ENCODE measurements at places on chromosomes 13 and 19.
A peak's percentile ranks its signal among the peaks of the same experiment; 100 is the strongest.

DNA sequence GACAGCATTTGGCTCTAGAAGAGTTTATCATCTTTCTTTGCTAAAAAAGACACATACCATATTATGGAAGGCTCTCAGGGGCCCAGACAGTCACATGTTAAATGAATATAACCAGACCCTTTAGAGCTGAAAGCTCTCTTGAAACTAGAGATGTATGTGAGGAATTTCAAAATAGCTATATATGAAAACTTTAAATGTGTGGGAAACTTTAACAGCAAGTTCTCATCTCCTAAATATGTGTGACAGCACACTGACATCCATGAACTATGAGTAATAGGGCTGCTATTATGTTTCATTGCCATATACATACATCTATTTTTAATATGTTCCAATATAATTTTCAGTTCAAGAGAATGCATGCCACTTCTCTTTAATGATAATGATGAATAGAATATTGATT, 509.5 kb downstream of the GPC6 start:
- DNase-seq = no peak

DNA sequence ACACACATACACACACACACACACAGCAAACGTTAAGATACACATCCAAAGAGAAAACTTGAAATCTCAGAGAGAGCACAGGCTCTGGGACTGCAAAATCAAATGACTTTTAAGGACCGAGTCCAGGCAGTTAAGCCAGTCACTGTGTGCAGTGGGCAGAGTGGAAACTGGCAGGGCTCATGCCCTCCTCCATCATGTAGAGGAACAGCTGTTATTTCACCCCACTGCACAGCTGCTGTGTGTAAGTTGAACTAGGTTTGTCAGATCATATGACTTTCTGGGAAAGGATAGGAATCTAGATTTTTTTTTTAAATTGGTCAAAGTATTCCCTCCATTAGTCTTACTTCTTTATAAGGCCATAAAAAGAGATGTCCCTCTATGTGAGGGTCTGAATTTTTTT, 1002.1 kb downstream of the UQCRFS1 start:
- no peak for DNase-seq

DNA sequence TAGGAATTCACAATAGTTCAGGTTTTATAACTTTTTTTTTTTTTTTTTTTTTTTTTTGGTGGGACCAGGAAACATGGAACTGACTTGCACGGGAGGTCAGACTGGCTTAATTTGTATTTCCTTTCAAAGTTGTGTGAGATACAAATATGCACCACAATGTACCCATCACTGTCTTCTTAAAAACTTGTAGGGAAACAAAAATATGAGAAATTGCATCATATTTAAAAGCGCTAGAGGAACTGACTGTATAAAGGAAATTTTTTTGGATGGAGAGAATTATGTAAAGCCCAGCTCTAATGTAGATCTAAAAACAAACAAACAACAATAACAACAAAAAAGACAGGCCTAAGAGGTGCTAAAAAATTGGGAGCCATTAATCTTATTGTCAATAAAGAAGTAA, 246.5 kb downstream of the DCT start:
- no peak for DNase-seq

- no peak for DNase-seq
Observed at GRCh38 chr19:31089681-31090080, 259.6 kb downstream of the TSHZ3 start.

DNA sequence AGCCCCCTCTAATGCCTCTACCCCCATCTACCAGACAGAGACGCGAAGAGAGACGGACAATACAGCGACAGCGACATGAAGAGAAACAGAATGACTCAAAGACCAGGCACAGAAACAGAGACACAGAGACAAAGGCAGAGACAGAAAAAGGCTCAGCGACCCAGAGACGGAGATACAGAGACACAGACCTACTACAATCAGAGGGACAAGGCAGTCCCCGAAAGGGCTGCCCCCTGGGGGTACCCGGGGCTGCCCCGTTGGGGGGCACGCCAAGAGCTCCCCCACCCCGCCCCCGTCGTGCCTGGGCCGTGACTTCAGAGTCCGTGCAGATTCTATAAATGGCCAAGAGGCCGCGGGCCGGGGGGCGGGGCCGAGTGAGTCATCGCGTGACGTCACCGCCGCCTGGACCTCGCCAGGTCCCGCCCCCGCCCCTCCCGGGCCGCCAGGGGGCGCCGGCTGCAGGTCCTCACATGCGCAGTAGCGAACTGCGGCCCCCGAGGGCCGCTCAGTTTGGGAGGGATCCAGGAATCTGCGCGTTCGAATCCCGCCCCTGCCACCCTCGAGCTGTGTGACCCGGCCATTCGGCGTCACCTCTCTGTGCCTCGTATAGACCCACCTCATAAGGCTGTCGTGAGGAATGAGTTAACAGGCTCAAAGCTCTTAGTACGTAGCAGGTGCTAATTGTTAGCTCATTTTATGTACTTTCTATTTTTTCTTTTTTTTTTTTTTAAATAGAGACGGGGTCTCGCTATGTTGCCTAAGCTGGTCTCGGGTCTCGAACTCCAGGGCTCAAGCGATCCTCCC, 2.7 kb upstream of the CNN1 start:
- peak; percentile 66 for DNase-seq

GRCh38 chr13:101258509-101258908, 157.8 kb downstream of the NALCN start:
- no peak for DNase-seq

GRCh38 chr13:41501281-41501680, 43.9 kb downstream of the RGCC start:
- DNase-seq = no peak

DNA sequence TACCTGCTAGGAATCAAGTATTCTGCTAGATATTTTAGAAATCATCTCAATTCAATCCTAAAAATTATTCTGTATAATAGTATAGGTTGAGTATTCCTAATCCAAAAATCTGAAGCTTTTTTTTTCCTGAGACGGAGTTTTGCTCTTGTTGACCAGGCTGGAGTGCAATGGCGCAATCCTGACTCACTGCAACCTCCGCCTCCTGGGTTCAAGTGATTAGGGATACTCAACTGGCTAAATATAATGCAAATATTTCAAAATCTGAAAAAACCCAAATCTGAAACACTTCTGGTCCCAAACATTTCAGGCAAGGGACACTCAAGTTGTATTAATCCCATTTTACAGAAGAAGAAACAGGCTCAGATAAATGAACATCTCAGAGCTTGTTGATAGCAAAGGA, 17.2 kb upstream of the USPL1 start:
- no peak for DNase-seq

- DNase-seq = no peak
Observed at GRCh38 chr13:85806553-85807175, 7.4 kb upstream of the SLITRK6 start.

DNA sequence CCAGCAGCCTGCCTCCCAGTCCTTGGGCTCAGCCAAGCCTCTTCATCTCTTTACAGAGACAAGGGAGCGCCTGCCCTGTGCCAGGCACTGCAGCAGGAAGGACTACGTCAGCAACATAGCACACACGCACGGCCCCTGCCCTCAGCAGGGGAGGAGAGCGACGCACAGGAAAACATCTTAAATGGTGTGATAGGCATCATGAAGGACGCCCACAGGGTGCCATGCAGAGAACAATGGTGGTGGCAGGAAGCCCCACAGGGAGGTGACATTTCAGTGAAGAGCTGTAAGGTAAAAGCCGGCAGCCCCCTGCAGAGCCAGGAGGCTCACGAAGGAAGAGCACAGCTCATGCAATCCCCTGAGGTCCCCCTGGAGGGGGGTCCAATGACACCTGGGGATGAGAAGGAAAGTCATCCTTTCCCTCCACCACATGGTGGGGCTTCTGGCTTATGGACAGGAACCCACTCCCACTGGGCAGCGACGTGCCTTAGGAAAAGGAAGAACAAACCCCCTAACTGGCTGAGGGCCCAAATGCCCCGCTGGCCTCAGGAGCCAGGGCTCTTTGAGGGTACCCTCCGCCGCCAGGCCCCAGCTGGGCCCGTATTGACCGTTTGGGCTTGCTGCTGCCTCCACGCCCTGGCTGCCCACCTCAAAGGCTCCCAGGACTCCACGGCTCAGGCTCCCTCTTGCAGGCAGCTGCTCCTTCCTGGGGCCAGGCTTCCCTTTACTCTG, 37.3 kb upstream of the C13orf42 start:
- DNase-seq = no peak

GRCh38 chr13:109665240-109665639, 121.1 kb downstream of the IRS2 start:
- no peak for DNase-seq

- DNase-seq = no peak
Observed at GRCh38 chr19:46080561-46080960, 39.8 kb upstream of the IGFL4 start.

- no peak for DNase-seq
Observed at GRCh38 chr13:40087091-40088002, 431.9 kb downstream of the COG6 start.

GRCh38 chr19:4988770-4989251, 19.9 kb downstream of the KDM4B start:
- DNase-seq = no peak

- DNase-seq = no peak
Observed at GRCh38 chr13:99276706-99277105, 18.5 kb upstream of the GPR18 start.

- no peak for DNase-seq
Observed at GRCh38 chr13:78022164-78022877, 103.7 kb upstream of the EDNRB start.

- DNase-seq = no peak
Observed at GRCh38 chr13:97858161-97858560, 95.3 kb upstream of the IPO5 start.

DNA sequence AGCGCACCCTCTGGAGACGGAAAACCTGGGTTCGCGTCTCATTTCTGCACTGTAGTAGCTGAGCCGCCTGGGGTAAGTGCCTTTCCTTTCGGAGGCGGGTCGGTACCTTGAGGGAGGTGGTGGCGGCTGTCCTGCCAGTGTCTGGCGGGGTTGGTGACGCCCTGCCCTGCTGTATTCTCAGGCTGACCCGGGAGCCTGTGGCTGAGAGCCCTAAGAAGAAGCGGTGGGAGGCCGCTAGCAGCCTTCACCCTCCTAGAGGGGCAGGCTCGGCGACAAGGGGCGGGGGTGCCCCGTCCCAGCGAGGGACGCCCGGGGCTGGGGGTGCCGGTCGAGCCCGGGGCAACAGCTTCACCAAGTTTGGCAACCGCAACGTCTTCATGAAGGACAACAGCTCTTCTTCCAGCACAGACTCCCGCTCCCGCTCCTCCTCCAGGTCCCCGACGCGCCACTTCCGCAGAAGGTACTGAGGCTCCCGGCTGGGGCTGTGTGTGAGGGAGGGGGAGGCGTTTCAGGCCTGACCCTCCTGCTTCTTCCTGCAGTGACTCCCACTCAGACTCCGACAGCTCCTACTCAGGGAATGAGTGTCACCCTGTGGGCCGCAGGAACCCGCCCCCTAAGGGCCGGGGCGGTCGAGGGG, 6.9 kb downstream of the LENG8 start:
- DNase-seq = no peak

GRCh38 chr13:77860507-77860981, 58.1 kb downstream of the EDNRB start:
- DNase-seq = no peak

- no peak for DNase-seq
Observed at GRCh38 chr13:50932091-50932490, 22.5 kb downstream of the RNASEH2B start.

GRCh38 chr19:30393046-30393445, 20.9 kb downstream of the ZNF536 start:
- DNase-seq = no peak

GRCh38 chr19:3698974-3699740, 1.1 kb downstream of the PIP5K1C start:
- peak; percentile 21 for DNase-seq

DNA sequence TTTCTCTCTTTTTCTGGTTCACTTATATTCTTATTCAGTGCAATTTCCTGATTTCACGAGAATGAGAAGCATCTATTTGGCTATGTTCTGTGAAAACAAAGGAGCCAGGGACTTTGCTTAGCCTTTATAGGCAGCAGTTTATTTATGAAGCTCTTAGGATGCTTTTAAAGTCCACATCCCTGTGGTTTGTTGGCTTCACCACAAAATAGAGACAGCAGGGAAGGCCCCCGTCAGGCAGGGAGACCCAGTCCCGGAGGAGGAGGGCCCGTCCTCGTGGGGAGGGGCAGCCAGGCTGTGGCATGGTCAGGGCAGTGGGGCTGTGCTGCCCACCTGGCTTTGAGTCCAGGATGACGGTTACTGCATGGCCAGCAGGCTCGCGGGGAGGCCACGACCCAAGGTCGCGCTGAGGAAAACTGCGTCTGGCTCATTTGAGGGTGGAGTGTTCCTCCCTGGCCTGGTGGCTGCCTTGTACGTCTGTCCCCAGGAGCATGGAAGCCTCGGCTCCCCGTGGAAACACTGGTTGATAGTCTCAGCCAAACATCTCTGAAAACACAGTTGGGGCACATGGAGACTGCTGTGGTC, 92.7 kb downstream of the ATP11A start:
- DNase-seq = no peak

- no peak for DNase-seq
Observed at GRCh38 chr13:110797230-110797877, 83.9 kb downstream of the ING1 start.

DNA sequence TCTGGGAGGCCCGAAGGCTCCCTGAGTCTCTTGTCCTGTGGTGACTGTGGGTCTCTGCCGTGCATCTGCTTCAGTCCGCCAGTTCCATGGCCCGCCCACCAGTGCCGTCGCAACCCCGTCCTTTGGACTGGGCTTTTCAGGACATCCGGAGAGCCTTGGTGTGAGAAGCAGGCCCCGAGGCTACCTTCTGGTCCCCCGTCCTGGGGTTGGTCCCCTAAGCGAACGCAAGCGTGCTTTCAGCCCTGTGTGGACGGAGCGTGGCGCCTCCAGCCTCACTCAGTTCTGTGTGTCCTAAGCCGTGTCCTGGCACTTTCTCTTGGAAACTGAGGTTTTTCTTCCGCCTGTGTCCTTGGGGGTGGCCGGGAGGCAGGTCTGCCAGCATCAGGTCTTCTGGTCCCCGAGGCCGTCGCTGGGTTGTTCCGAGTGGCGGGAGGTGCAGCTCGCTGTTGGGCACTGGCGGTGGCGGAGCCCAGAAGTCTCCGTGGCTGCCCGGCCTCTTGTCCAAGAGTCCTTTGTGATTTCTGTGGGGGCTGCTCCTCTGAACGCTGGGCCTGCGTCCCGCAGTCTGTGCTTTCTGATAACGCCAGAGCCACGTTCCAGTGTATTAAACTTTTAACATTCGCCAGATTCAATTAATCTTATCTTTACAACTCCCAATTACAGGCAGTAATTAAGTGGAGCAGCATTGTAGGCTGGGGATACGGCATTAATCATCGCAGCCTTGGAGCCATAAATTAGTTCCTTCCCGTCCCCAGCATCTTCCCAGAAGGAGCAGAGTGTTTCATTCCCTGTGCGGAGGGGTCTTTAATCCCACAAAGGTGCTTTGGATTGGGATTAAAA, 99.5 kb downstream of the KDM4B start:
- DNase-seq = no peak

DNA sequence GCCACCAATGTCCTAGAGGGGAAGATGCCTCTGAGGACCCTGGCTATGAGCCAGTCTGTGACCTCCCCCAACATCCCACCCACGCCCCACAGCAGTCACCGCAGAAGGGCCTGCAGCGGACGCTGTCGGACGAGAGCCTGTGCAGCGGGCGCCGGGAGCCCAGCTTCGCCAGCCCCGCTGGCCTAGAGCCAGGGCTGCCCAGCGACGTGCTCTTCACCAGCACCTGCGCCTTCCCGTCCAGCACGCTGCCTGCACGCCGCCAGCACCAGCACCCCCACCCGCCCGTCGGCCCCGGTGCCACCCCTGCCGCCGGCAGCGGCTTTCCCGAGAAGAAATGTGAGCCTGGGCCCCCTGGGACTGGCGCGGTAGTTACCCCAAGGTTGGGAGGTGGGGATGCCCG, 30.6 kb downstream of the DPF1 start:
- DNase-seq = no peak
